ENCODE measurements at places on chromosomes 4 and X.

DNA sequence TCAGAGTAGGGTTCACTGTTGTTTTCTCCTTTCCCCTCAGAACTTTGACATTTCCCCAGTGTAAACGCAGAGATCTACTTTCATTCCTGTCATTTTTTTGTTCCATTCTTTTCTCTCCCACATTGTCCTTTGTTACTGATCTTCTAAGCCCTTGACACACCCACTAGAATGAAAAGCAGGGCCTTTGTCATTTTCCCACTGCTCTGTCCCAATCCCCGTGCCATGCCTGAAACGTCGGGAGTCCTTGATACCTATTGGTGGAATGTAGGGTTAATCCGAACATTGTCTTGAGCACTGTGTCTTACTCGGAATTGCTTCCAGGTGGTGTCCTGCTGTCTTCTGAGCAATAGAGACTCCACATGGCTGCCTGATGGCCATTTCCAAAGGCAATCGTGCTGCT, 887.1 kb upstream of the FRG1 start:
- no peak for DNase-seq

DNA sequence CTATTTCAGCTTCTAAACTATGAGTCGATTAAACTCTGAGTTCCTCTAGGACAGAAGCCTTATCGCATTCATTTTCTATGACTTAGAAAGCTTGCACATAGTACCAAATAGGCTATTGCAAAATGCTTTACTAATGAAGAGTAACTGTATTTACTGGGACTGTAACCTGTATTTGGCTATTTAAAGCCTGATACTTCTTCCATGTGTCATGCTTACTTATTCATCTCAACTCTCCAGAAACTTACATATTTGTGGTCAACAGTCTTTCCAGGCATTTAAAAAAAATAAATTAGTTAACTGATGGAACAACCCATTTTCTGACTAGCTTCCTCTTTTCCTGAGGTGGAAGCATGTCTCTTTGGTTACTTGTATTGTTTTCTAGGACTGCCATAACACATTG, 467.9 kb downstream of the PCDH11X start:
- no peak for DNase-seq

DNA sequence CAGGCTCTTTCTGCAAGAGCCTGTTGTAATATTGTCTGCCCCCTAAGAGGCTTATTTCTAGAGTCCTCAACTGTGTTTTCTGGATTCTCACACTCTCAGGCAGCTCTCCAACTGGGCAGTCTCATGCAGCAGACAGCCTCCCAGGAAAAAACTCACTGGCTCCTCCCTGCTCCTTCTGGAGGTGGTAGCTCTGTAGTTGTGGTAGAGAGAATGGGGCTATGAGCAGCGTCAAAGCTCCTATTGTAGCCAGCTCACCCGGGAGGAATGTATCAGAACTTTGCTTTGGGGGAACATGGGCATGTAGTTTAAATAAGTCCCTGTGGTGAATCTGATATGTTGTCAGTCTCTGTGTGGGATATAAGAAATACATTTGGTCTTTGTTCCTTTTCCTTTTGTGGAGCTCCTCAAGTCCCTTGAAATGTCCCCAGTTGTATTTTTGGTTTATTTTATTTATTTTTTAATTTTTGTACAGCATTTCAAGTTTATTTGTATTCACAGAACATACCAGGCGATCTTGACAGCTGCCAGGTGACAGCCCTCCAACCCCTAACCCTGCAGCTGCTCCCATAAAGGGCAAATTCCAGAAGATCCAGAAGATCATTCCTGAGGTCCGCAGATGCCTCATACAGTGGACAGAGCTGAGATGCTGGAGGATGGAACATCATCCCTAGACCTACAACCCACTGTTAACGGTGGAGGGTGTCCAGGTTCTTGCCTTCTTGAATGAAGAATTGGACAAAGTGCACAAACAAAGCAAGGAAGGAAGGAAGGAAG, 45.7 kb downstream of the TRIM61 start:
- no peak for DNase-seq

GRCh38 chr4:111641813-111642579, 503.3 kb upstream of the FAM241A start:
- DNase-seq: peak; percentile 6

DNA sequence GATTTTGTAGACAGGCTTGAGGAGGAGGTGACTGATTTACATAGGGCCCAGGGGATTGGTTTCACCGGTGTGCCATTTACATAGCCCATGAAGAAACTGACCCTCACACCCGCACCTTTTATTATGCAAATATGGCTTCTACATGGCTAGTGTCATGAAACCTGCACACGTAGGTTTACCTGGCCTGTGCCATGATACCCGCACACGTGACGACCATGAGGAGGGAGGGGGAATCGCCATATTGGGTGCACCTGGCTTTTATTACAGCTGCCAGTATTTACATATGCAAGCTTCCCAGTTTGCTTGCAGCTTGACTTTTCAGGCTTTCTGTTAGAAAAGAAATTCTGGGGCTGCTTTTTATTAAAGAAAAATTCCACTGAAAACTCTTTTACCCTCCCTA, 359.7 kb downstream of the ADAM29 start:
- DNase-seq: no peak

DNA sequence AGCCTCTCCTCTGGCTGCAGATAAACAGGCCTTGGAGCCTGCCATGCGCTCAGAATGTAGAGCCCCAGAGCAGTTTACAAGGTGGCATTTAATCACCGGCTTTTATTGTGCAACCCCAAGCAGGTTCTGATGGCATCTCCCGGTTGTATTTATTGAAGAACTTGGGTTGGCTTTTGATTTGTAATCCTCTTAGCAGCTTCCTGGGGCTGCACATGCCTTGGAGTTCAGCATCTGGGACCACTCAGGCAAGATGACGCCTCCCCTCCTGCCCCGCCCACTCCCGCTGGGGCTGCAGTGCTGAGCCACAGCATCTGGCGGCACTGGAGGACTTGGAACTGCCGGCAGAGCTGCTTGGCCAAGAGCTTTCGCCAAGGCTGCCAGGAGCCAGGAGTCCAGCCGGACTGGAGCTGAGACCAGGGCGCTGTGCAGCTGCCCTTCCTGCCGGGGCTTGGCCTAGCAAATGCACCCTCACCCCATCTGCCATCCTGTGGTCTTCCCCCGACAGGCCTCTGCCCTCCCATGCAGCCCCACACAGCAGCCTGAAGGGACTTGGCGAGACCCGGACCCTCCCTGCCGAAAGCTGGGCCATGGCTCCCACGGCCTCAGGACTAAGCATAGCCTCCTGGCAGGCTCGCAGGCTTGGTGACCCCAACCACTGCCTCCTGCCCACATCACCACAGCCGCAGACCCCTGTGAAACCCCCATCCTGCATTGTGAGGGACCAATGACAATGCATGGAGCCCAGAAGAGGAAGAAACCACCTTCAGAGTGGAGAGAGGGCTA, 5.4 kb downstream of the HTRA3 start:
- no peak for DNase-seq

GRCh38 chrX:112819008-112819640, 21.5 kb downstream of the AMOT start:
- no peak for DNase-seq

- no peak for DNase-seq
These were observed 212.2 kb downstream of the PPP1R2C start for GRCh38 chrX:42565739-42566138.

DNA sequence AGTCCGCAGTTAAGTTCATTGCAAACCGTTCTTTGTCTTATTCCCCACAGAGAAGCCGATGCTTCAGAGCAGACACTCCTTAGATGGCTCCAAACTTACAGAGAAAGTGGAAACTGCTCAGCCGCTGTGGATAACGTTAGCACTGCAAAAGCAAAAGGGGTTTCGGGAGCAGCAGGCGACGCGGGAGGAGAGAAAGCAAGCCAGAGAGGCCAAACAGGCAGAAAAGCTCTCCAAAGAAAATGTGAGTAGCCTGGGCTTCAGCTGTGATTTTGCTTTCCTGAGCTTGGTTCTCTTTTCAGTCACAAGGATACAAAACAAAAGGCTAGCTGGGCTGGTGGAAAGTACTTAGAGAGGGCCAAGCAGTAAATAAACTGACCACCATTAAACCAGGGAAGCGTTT, 64.0 kb downstream of the AASDH start:
- no peak for DNase-seq

GRCh38 chr4:56320293-56320692, 67.0 kb downstream of the AASDH start:
- DNase-seq: no peak

GRCh38 chrX:8714164-8714563, 17.8 kb downstream of the ANOS1 start:
- DNase-seq: no peak

- DNase-seq: no peak
These were observed 20.3 kb upstream of the FAM9C start for GRCh38 chrX:13064599-13065143.

DNA sequence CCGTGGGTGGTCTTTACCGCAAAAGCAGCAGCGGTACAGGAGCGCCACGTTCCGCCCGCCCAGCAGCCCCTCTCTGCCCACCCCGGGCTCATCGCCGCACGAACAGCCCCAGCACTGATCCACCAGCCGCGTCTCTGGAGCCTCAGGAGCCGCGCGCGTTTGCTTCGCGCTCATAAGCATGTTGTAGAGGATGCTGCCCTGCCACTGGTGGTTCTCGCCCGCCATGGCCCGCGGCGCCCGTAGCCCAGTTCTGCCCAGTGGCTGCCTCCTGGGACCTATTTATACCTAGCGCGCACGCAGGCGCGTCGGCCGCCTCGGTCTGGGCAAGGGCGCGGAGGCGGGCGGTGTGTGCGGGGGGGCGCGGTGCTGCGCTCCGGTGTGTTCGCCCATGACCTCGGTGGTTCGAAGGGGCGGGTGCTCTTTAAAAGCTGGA, at the start of gene NR0B1:
NR0B1 (minus strand) TSS at position 252 of the 433 bp plus-strand sequence; CDS start at position 225, 27 bp downstream.
- no peak for DNase-seq

- DNase-seq: no peak
These were observed 47.9 kb downstream of the PTCHD1 start for GRCh38 chrX:23382572-23382971.

DNA sequence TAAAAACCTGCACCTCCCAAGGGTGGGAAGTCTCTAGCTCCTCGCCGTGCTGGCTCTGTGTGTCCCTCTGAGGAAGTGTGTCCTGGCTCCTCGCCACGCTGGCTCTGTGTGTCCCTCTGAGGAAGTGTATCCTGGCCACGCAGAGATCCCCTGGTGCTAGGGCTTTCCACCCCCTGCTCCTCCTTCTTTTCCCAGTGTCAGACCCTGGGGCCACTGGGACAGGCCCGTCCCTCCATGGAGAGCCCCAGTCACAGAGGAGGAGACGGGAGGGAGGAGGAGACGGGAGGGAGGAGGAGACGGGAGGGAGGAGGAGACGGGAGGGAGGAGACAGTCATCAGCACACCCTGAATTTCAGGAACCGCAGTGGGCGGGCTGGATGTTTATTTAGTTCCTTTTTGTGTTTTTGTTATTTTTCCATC, 53.8 kb upstream of the HGFAC start:
- peak; percentile 13 for DNase-seq

DNA sequence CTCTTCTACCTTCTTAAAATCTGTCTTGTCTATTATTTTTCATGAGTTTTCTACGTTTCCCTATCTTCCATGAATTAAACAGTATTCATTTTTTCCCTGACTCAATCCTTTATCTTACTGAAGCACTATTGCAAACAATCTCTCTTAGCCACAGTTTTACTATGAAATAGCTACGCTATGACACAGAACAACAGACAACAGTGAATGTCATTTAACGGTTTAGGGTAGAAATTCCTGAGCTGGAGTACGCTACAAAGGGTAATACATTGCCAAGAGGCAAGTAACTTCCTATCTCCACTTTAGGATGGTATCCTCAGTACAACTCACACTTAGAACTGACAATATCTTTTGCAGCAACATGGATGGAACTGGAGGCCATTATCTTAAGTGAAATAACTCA, 552.6 kb downstream of the INPP4B start:
- no peak for DNase-seq

- no peak for DNase-seq
These were observed 4.0 kb downstream of the MRFAP1L1 start for GRCh38 chr4:6705646-6706045.

DNA sequence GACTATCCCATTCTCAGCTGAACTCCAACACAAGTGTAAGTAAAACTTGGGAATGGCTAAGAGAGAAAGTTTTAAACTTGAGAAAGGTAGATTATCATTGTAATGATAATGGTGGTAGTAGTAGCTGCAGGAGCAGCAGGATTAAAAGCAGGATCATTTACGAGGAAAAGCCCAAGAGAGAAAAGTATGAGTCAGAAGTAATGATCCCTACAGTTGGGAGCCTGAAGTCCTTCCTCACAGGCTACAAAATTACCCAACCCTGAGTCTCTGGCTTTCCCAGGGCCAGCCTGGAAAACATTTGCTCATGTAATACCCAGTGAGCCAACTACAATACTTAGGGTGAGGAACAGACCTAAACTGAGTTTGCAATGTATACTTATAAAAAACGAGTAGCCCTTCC, 4.4 kb upstream of the PRDM8 start:
- DNase-seq: no peak

DNA sequence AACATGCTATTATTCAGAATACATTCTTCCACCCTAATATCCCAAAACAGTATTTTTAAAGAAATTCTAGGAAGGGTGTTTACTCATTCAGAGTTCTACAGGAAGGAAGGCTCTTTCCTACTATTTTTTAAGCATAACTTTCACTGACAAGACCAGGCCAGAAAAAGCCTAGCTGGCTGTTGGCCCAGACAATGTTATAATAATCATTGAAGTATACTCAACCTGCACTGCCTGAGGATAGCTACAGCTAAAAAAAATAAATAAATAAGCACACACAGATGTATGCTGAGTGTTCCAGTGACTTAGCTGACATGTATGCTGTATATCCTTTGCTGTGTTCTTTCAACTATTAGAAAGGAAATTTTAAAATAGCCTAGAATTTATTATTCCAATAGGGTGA, 145.8 kb upstream of the SPRY1 start:
- no peak for DNase-seq

- no peak for DNase-seq
These were observed 190.3 kb upstream of the RPS6KA3 start for GRCh38 chrX:20456971-20457370.

- DNase-seq: no peak
These were observed 11.6 kb downstream of the ARSF start for GRCh38 chrX:3052860-3053259.

DNA sequence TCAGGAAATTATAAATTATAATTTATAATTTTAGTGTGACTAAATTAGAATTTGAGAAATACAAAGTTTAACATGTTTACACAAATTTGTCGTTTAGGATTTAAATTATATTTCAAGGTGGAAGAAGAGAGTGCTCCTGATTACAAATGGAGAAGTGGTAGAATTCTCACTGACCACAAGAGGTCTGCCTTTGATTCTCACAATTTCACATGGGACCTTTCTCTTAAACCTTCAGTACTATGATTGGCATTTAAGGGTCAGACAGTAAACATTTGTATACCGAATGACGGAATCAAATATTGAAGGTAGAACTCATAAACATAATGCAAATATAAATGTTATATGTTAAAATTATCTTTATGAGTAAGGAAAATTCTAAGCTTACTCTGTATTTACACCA, 171.7 kb downstream of the SLIT2 start:
- no peak for DNase-seq

Measured in CD4-positive, alpha-beta T cell treated with Interleukin-12 subunit alpha and Interleukin-12 subunit beta, for 1 hour (primary cell).